Bronchus fibroblast of lung (primary cell): ENCODE measurements at places on chromosomes 3 and 15. TPM values are rescaled to one million over a fixed set of nuclear protein-coding genes. Genes with fewer than 3 reads are reported as not detected.

Gene PPP1R14D
- total RNA-seq: not detected in 2 replicates

Gene PIF1
- 22.0 and 26.9 TPM in 2 replicates for total RNA-seq

Gene ANKRD63
- not detected in 2 replicates for total RNA-seq

Gene PLAAT1
- not detected in 2 replicates for total RNA-seq

Gene B3GALNT1
- total RNA-seq: 23.2 and 27.1 TPM in 2 replicates

Gene SEMA5B
- not detected in 2 replicates for total RNA-seq

Gene DNAH12
- under 0.01 TPM in 1 of 2 replicates, not detected in the other for total RNA-seq

Gene NANOGP8
- total RNA-seq: not detected in 2 replicates

Gene IFT80
- total RNA-seq: 17.8 and 28.7 TPM in 2 replicates
